ENCODE measurements at places on chromosomes 1 and 21.

DNA sequence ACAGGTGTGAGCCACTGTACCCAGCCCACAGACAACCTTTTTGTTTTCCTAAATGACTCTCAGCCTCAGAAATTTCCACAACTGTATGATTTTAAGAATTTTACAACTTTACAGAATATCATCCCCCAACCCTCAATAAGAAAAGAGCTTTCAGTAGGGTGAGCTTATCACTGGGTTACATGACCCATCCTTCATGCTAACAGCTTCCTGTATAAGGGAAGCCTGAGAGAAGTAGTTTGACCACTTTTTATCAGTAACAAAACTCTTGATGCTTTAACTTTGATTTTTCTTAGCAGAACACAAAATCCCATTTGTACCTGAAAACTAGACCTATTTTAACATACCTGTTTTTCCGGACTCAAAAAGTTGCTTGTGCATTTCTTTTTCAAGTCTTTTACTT is 9.7 kb upstream of the MYBPHL start:
- no peak for DNase-seq

DNA sequence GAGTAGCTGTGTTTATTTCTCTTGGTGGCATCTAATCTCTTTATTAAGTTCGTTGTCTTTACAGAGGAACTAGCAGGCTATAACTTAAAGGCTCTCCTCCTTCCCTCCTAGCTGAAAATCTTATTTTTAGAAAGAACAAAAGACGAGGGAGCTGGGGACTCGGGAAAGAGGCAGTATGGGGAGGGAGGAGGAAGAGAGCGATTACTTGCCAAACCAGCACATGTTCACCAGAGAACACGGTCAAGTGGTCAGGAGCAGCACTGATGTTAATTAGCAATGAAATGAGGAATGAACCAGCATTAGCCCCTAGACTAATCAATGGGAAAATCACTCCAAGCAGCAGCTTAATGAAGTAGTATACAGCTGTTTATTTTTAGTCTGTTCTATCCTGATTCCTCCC is 171.3 kb upstream of the ESRRG start:
- no peak for DNase-seq

GRCh38 chr1:240555524-240555923 is 56.4 kb downstream of the GREM2 start:
- DNase-seq: no peak

GRCh38 chr1:35210321-35211119 is 17.6 kb upstream of the SFPQ start:
- no peak for DNase-seq

DNA sequence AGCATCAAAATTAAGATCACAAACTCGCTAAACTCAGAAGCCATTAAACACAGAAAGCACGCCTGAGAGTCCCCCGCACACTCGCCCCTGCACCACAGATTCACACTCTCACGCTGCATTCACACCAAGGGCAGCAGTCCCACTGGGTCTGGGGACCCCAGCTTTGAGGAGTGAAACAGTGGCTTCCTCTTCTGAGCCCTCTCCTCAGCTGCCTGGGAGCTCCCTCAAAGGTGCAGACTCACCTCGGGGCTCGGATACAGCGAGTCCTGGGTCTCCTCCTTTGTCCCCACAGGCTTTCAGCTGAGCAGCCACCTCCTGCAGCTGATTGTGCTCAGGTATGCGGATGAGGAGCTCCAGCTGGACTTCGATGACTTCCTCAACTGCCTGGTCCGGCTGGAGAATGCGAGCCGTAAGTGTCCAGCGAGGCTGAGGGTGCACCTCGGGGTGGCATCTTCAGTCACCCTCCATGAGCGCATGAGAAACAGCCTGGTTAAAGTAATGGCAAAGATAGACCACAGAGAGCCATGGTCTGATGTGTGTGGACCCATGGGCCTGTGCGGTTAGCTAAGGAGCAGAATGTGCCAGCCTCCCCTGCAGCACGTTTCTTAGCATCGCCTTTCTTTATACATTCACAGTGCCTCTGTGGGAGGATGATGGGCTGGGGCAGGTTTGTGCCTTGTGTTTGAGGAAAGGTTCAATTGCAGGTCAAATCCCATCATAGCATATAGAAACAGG is 47.9 kb downstream of the CAPN9 start:
- no peak for DNase-seq

Data from GOT3 (cell line).